Stomach (tissue), 19 donors: ENCODE measurements at places on chromosomes 1 and 21. TPM values are rescaled to one million over a fixed set of nuclear protein-coding genes. Genes with fewer than 3 reads are reported as not detected.
A peak's percentile ranks its signal among the peaks of the same experiment; 100 is the strongest.

DNA sequence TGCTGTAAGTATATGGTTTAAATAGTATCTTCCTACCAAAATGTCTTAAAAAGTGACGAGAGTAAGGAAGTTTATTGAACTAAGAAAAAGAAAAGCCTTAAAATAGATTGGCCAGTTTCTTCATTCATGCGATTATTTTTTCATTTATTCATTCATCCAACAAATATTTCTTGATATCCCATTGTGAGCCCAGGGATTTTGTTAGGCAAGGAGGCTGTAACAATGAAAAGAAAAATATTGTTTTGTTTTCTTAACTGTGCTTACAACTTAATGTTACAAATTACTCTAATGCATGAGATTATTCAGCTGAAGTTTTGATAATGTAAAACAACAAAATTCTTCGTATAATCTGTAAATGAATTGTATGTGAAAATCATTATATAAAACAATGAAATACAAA lies 882.0 kb downstream of the LTN1 start:
- no peak overlapping the region for H3K4me3 ChIP-seq
- H3K27ac ChIP-seq: peak overlapping the region; percentile 27
- H3K36me3 ChIP-seq: no peaks in the 10 kb centered on the region
- no peaks in the 10 kb centered on the region for H3K4me1 ChIP-seq
- no peaks in the 10 kb centered on the region for H3K27me3 ChIP-seq
- no peak for DNase-seq

DNA sequence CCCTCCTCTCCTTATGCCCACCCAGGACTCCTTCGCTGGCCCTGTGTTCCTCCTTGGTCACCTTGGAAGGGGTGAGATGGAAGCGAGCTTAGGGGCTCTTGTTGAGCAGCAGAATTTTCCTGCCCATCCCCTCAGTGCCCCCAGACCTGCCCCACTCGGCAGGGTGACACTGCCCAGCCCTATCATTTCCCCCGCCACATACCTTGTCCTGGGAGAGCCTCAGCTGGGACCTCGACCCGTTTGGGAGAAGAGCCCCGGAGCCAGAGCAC lies 1.4 kb upstream of the FNDC5 start:
- peaks cover 7% of the 10 kb centered on the region for H3K4me1 ChIP-seq
- peaks cover 32% of the 10 kb centered on the region for H3K27me3 ChIP-seq
- H3K27ac ChIP-seq: no peak overlapping the region
- no peak overlapping the region for H3K4me3 ChIP-seq
- DNase-seq: no peak

GRCh38 chr1:13829152-13829769 lies 129.3 kb downstream of the PRDM2 start:
- no peak overlapping the region for H3K27ac ChIP-seq
- no peaks in the 10 kb centered on the region for H3K36me3 ChIP-seq
- no peaks in the 10 kb centered on the region for H3K27me3 ChIP-seq
- DNase-seq: peak; percentile 53
- H3K4me3 ChIP-seq: no peak overlapping the region

DNA sequence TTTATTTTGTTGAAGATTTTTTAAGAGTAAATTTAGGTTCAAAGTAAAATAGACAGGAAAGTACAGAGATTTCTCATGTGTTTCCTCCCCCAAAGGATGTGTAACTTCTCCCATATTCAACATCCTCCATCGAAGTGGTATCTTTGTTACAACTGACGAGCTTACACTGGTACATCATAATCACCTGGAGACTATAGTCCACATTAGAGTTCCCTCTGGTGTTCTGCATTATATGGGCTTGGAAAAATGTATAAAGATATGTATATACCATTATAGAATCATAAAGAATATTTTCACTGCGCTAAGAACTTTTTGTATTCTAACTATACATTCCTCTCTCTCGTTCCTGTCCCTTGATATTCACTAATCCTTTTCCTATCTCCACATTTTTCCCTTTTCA lies 203.7 kb downstream of the AMY1C start:
- H3K4me3 ChIP-seq: no peak overlapping the region
- no peaks in the 10 kb centered on the region for H3K36me3 ChIP-seq
- H3K4me1 ChIP-seq: no peaks in the 10 kb centered on the region
- no peaks in the 10 kb centered on the region for H3K27me3 ChIP-seq
- DNase-seq: no peak
- H3K27ac ChIP-seq: no peak overlapping the region

GRCh38 chr1:26723013-26723991 lies 27.5 kb downstream of the ARID1A start:
- H3K27ac ChIP-seq: peak overlapping the region; percentile 79
- H3K27me3 ChIP-seq: no peaks in the 10 kb centered on the region
- H3K4me3 ChIP-seq: no peak overlapping the region
- H3K36me3 ChIP-seq: no peaks in the 10 kb centered on the region
- H3K4me1 ChIP-seq: peaks cover 91% of the 10 kb centered on the region

HNRNPCL1 gene
- not detected for total RNA-seq

CCNL2 gene
- 265 TPM for total RNA-seq

DNA sequence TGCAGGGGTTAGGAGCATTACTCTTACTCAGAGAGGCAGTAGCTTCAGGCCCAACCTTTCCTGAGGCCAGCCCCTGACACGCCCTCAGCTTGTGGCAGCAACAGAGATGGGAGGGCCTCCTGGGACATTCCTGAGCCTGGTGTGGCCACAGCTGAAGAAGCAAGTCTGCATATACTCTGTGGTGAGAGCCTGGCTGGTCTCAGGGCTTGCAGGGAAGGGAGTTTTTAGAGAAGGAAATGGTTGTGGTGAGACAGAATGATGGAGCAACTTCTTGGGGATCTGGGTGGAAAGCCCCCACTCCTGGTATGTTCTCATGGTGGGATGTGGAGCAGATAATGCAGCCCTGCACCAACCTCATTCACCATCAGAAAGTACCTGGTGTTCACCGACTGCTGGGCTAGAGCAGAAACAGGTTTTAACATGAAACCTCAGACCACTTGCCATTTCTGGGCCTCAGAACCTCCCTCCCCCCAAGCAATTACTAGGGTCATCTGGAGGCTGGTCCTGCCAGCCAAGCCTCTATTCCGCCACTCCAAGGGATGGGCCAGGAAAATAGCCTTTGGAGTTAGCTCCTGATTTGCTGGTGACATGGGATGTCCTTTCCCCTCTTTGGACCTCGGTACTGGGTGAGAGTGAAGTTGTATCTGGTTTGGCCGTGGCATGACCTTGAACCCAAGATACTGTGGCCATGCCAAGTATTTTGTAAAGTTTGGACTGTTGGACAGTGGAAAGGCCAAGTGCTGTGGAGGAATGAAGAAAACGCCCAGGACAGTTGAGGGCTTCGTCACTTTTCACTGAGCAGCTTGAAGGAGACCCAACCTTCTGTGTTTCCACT lies 28.1 kb upstream of the RNF19B start:
- H3K36me3 ChIP-seq: no peaks in the 10 kb centered on the region
- peaks cover 35% of the 10 kb centered on the region for H3K4me1 ChIP-seq
- no peaks in the 10 kb centered on the region for H3K27me3 ChIP-seq
- no peak overlapping the region for H3K4me3 ChIP-seq

LIPI gene
- not detected for total RNA-seq

DNA sequence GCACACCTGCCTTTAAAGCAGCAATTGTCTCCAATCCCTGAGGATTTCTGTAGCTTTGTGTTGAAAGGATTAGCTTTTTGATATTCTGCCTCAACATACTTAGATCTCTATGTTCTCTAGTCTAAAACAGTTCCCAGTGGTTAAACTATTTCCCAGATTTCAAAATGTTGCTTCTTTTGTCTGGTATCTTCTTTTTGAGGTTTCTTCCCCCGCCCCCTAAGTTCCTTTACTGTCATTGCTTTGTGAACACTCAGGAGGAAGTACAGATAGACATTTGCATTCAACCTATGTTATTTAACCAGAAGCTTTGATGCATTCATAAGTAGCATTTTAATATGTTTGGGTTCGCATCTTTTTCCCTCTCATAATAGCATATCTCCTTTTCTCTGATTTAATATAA lies 33.5 kb downstream of the CYYR1 start:
- DNase-seq: no peak
- no peak overlapping the region for H3K27ac ChIP-seq
- no peaks in the 10 kb centered on the region for H3K27me3 ChIP-seq

GRCh38 chr1:195516036-195516435 lies 1092.2 kb downstream of the KCNT2 start:
- no peaks in the 10 kb centered on the region for H3K4me1 ChIP-seq
- no peak overlapping the region for H3K27ac ChIP-seq
- H3K4me3 ChIP-seq: no peak overlapping the region
- DNase-seq: no peak

NPL gene
- total RNA-seq: 5.5 TPM

- H3K4me1 ChIP-seq: peaks cover 5% of the 10 kb centered on the region
- no peaks in the 10 kb centered on the region for H3K27me3 ChIP-seq
- H3K27ac ChIP-seq: peak overlapping the region; percentile 78
Observed at GRCh38 chr1:55720261-55720660, 505.1 kb upstream of the USP24 start.

- no peaks in the 10 kb centered on the region for H3K27me3 ChIP-seq
- H3K4me1 ChIP-seq: no peaks in the 10 kb centered on the region
- no peak overlapping the region for H3K27ac ChIP-seq
- no peak overlapping the region for H3K4me3 ChIP-seq
- DNase-seq: no peak
- no peaks in the 10 kb centered on the region for H3K36me3 ChIP-seq
Observed at GRCh38 chr1:183580281-183580682, 10.0 kb downstream of the NCF2 start.

DNA sequence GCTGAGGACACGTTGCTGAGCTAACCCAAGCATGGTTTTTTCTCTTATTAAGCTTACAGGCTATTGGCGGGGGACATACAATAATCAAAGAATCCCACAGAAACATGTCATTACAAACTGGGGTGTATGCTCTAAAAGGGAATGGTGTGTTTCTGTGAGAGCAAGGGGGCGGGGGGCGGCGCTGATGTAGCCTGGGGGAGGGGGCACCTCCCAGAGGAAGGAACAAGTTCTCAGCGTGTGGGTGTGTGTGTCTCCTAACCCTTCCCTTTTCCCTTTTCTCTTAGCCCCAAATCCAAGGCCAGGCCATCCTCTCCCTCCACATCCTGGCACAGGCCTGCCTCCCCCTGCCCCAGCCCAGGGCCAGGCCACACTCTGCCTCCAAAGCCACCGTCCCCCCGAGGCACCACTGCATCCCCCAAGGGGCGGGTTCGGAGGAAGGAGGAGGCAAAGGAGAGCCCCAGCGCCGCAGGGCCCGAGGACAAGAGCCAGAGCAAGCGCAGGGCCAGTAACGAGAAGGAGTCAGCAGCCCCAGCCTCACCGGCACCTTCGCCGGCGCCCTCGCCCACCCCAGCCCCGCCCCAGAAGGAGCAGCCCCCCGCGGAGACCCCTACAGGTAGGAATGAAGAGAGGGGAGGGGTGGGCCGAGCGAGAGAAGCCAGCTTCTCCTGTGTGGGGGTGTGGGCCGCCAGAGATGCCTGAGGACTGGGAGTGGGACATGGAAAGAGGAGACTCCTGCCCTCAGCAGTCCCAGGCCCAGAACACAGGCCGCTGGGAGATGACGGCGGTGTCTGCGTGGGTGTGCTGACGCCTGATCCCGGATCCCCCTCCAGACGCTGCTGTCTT lies 21.9 kb downstream of the MAP7D1 start:
- peaks cover 61% of the 10 kb centered on the region for H3K4me1 ChIP-seq
- peaks cover 90% of the 10 kb centered on the region for H3K36me3 ChIP-seq
- no peaks in the 10 kb centered on the region for H3K27me3 ChIP-seq
- H3K4me3 ChIP-seq: peak overlapping the region; percentile 20

ZSWIM5 gene
- total RNA-seq: 2.2 TPM

- no peaks in the 10 kb centered on the region for H3K36me3 ChIP-seq
- no peak for DNase-seq
- H3K4me1 ChIP-seq: peaks cover 12% of the 10 kb centered on the region
- no peak overlapping the region for H3K4me3 ChIP-seq
- no peak overlapping the region for H3K27ac ChIP-seq
Observed at GRCh38 chr1:1284221-1285101, 4.2 kb downstream of the SCNN1D start.

FHAD1 gene
- total RNA-seq: 5.1 TPM

LYPD8 gene
- not detected for total RNA-seq

DNA sequence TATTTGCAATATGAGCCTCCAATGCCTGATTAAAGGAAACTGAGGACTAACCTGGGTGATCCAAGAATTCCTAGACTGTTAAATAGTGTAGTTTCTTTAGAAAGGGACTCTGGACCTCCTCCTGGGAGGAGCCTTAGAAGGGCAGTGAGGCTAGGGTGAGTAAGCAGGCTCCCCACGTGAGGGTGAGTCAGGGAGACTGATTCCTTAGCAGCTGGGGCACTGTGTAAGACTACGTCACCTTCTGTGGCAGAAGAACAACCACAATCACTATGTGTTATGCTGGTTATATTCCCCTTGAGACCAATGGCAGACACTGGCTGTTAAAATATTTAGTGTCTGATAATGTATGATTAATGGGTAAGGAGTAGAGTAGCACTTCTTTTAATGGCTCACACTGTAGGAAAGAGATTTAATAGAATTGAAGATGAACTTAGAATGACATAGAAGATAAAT lies 53.3 kb upstream of the SYT14 start:
- H3K4me3 ChIP-seq: no peak overlapping the region
- no peaks in the 10 kb centered on the region for H3K36me3 ChIP-seq
- no peaks in the 10 kb centered on the region for H3K4me1 ChIP-seq
- peak; percentile 39 for DNase-seq

DNA sequence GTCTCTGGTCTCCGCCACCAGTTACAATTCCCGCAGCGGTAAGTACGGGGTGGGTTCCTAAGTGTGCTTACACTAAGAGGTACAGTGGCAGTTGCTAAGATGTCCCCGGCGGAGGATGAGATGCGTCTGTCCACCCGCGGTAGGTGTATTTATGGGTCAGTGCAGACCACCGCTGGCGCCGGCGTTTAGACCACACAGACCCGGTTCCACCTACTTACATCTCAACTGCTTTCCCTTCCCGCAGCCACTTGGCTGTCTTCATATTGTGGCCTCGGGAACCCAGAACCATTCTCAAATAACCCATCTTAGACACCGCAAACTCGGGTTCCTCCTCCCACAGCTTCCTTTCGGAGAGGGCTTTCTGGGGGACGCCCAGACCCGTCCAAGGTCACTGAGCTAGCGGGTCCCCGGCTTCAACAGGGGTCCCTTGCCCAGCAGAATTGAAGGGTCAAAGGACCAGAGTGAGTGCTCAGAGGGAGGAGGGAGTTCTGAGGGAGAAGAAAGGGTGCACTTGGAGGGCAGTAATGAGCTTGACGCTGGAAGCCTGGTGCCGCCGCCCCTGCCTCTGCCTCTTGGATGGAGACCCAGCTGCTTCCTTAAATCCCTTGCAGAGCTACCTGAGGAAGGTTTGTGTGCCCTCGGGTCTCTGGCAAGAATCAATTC lies 8.6 kb downstream of the NR5A2 start:
- peaks cover 100% of the 10 kb centered on the region for H3K27me3 ChIP-seq
- no peak for DNase-seq
- H3K27ac ChIP-seq: no peak overlapping the region
- no peaks in the 10 kb centered on the region for H3K36me3 ChIP-seq
- no peak overlapping the region for H3K4me3 ChIP-seq
- H3K4me1 ChIP-seq: peaks cover 49% of the 10 kb centered on the region

IFI44L gene
- total RNA-seq: 9.7 TPM

GRCh38 chr21:35150562-35151226 lies 101.6 kb upstream of the RUNX1 start:
- no peaks in the 10 kb centered on the region for H3K4me1 ChIP-seq
- H3K4me3 ChIP-seq: no peak overlapping the region
- H3K27me3 ChIP-seq: no peaks in the 10 kb centered on the region
- no peak overlapping the region for H3K27ac ChIP-seq
